ENCODE measurements at places on chromosomes 16 and 17.
A peak's percentile ranks its signal among the peaks of the same experiment; 100 is the strongest.

DNA sequence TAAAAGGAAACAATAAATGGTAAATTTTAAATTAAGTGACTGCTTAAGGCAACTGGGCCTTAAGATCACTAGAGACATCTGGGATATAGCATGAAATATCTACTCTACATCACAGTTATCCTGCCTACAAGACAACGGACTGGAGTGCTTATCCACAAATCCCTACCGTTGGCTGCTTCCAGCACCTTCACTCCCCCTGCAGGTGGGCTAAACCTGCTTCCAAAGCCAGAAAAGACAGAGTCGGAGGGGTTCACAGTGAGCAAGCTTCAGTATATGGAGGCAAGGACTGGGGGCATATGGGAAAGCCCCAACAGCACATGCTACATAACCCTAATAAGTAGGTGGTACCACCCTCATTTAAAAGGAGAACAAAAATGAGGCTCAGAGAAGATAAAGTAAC, 45.3 kb downstream of the GRIN2A start:
- DNase-seq: no peak

DNA sequence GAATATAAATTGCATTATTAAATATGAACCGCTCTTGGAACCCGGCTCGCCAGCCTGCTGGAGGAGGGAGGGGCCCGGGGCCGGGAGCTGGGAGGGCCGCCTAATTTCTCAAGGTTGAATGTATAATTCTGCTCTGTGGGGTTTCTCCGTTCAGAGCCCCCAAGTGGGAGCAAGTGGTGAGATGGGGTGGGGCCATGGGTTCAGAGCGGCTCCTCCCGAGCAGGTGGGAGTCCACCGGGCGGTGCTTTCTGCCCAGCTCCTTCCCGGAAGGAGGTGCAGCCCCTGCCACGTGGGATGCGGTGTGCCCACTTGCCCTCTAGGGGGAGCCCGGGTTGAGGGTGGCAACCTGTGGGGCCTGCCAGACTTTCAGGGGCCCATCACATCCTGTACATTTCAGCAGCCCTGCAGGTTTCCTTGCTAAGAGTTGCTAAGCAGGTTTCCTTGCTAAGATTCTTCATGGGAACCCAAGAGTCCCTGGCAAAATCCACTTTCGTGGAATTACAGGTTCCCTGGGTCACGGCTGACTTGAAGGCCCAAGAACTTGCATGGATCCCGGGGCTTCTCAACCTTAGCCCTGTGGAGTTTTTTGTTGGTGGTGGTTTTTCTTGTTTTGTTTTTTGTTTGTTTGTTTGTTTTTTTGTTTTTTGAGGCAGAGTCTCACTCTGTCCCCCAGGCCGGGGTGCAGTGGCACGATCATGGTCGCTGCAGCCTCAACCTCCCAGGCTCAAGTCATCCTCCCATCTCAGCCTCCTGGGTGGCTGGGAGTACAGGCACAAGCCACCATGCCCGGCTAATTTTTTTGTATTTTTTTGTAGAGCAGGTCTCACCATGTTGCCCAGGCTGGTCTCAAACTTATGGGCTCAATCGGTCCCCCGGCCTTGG, 196.7 kb upstream of the GSE1 start:
- DNase-seq: peak; percentile 85

DNA sequence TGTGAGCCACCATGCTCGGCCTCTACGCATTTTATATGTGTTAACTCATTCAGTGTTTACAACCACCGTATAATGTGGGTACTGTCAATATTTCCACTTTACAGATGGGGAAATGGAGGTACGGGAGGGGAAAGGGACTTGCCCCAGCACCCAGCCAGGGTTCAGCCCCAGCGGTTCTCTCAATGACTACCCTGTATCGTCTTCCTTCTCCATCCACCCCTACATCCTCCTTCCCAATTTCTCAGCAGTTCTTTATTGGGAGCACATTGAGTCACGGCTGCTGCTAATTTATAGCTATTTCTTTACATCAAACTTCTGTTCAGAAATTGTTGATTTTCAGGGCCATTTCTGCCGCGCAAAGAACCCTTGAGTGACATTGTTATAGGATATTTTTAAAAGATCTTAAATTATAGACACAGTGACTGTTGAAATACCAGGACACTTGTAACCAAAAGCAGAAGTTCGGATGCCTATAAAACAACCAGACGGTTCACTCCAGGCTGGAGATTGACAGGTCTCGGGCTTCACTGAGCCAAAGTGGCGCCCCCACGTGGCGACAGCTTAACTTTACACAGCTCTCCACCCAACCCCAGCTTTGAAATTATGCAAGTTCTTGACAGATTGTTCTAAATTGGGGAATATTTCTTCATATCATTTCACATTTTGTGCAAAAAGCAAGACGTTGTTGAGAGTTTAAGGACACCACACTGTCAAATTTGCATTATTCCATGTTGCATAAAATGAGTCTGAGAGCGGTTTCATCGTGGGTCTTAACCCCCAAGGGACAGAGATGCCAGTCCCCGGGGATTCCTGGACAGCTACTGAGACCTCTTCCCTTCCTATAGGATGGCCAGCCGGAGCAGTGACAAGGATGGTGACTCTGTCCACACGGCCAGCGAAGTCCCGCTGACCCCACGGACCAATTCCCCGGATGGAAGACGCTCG, 11.8 kb downstream of the SYT17 start:
- peak; percentile 27 for DNase-seq

DNA sequence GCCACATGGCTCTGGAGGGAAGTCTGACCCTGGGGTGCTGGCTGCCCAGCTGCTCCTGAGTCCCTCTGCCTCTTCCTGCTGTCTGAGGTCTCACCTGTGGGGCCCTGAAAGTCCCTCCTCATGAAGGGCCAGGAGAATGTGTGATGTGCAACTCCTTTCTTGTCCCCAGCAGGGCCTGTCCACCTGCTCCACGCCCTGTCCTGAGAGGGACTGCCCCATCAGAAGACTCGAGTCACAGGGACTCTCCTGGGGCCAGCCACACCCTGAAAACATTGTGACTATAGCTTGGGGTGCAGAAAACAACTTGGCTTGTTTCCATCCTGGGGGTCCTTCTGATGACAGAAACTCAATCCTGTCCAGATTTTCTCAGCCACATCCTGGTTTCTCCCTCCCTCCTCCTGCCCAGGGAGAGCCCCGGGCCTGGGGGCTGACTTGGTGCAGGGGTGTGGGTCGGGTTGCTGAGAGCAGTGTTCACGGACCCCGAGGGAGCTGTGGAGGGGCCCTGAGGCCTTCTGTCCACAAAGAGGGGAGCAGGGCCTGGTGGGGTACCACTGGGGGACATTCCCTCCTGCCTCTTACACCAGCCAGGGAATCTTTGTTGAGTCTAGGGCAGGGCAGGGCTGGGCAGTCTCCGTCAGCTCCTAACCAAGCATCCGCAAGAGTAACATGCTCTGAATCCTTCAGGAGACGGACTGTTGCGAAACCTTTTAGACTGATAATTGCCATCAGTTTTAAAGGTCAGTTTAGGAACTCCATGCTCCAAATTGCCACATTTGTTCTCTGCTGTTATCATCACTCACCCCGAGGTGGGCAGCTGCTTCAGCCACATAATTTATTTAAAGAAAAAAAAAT, 45.9 kb downstream of the NT5M start:
- DNase-seq: no peak

- DNase-seq: no peak
These were observed 3.6 kb downstream of the CPD start for GRCh38 chr17:30382345-30382744.

- DNase-seq: no peak
These were observed 14.4 kb downstream of the DNAJC7 start for GRCh38 chr17:42002792-42003301.

DNA sequence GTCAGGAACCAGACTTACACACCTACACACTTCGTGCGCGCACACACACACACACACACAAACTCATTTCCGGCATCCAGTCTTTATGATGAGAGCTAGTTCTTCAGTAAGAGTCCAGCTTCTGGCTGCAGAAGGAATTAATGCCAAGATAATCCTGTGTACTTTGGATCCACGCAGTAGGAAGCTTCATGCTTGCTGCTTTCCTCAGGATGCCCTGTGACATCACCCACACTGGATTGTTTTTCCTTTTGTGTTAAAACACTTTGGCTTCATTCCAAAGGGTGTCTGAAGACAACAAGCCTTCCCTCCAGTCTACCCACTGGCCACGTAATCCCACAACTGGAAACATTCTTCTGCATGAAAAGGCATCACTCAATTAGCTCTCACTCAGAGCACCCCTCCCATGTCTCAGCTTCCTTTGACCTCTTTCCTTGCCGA, 35.4 kb downstream of the KCNJ16 start:
- DNase-seq: no peak

DNA sequence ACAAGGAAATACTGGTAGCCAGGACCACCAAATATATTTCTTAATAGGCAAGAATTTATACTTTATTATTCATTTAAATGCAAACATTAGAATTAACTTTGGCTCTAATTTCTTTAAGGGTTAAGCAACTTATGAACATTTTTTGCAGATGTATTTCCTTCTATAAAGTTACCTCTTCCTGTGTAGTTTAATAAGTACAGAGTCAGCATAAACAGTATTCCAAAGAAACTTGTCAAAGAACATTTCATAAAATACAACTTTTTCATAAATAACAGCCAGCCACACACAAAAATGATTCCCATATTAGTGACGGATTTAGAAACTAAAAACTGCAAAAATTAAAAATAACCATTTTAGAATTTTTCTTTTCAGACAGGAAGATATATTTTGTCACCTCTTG, 723.2 kb downstream of the KCNJ2 start:
- DNase-seq: no peak
